ENCODE measurements at places on chromosomes 3 and 15.

GRCh38 chr3:191414286-191414685 lies 46.7 kb upstream of the PYDC2 start:
- no peak for DNase-seq

- DNase-seq: peak; percentile 12
These were observed 41.6 kb downstream of the KLHL18 start for GRCh38 chr3:47324278-47324865.

DNA sequence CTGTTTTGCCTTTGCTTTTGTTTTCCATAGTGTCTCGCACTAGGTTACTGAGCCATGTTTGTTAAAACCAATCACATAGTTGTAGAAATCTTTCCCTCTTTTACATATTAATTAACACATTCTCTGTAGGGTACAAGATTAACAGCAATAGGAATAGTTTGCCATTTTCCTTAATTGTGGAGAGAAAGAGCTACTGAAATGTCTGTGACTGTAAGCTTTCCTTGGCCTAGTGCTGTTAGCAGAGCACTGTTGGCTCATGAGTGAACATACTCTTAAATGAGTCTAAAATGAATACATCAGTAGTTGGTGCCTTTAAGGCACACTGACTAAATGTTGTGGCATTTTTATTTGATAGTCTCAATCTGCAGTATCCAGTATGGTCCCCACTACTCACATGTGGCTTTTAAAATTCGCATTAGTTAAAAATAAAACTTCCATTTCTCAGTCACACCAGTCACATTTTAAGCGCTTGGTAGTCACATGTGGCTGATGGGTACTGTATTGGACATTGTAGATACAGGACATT lies 28.2 kb downstream of the CHD2 start:
- no peak for DNase-seq

DNA sequence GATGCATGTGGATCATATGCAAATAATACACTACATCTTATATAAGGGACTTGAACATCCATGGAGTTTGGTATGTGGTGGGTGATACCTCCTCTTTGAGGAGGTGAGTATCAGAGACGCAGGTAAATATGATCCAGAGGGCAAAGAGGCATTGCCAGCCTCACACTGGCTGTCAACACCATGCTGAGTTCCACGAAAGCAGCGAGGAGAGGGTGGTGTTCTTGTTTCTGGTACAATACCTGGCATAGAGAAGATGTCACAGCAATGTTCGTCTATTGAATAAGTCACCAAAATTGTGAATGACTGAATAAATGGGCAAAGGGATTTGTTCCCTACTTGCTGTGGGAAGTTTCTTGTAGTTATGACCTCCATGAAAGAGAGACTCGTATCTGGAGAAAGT lies 182.2 kb downstream of the SNRPN start:
- DNase-seq: no peak

- DNase-seq: no peak
These were observed 18.6 kb upstream of the PRR23E start for GRCh38 chr3:127174284-127174683.

Measured in activated CD4-positive, alpha-beta T cell treated with anti-CD3 and anti-CD28 coated beads for 1 hour (primary cell).